Activated CD8-positive, alpha-beta T cell treated with anti-CD3 and anti-CD28 coated beads for 36 hours (primary cell): ENCODE measurements at places on chromosomes 6 and 20.

GRCh38 chr20:45344168-45344860, 3.9 kb downstream of the SDC4 start:
- peak; percentile 30 for DNase-seq

DNA sequence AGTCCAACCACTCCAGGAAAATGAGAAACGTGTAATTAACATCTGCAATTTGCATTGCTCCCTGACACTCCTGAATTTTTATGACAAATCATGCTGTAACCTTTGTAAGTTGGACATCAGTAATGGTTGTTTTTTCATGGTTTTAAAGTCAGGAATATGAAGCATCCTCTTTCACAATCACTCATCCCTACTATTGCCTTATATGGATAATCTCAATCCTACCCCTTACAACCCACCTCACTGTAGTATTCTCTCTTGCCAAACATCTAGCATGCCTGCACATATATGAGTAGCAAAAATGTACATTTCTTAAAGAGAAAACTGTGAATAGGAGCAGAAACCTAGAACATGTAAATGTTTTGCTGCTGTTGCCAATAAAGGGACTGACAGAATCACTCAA, 729.5 kb downstream of the KIF16B start:
- DNase-seq = no peak

GRCh38 chr20:62119591-62120364, 2.5 kb upstream of the LSM14B start:
- no peak for DNase-seq

DNA sequence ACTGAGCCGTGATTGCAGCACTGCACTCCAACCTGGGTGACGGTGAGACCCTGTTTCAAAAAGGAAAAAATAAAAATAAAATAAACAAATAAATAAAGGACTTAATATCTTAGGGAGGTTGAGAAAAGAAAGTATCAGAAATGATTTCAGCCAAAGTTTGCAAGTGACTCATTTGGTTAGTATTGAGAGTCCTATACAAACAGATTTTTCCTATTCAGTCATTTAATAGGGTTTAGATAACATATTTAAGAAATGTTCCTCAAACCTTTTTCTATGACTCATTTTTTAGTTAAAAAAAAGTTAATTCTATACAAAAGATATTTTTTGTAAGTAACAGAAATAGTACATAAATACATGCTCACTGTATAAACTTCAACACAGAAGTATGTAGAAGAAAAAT, 235.1 kb downstream of the GJA1 start:
- DNase-seq = no peak

- no peak for DNase-seq
Observed at GRCh38 chr6:11387707-11388430, 149.7 kb upstream of the TMEM170B start.

- peak; percentile 85 for DNase-seq
Observed at GRCh38 chr20:62143081-62143956, at the start of the genes PSMA7 and SS18L1. PSMA7 (minus strand) TSS chr20:62143394; CDS start chr20:62143303, 91 bp downstream. SS18L1 (plus strand) TSS chr20:62143769; CDS start chr20:62143821, 52 bp downstream.

GRCh38 chr20:60869087-60869486, 383.0 kb upstream of the CDH4 start:
- no peak for DNase-seq

GRCh38 chr6:74018825-74019224, 322.8 kb downstream of the CD109 start:
- DNase-seq = no peak

DNA sequence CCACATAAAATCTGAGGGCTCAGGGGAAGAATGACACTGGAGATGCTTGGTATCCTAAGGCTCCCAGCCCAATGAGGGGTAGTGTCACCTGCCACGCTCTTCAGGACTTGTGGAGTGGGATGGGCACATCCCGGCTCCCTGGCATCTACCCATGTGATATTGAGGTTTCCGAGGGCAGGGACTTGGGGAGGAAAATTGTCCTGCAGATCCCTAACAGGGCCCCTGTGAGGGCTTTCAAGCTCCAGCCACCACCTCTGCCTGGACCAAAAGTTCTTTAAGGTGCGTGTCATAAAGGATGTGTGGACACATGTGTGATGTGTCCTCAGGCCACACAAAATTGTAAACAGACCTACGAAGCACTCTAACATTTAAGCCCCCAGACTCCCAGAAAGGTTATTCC, 2.5 kb downstream of the SCML4 start:
- DNase-seq = no peak

- DNase-seq = peak; percentile 85
Observed at GRCh38 chr20:51400051-51400926, 142.2 kb downstream of the NFATC2 start.

DNA sequence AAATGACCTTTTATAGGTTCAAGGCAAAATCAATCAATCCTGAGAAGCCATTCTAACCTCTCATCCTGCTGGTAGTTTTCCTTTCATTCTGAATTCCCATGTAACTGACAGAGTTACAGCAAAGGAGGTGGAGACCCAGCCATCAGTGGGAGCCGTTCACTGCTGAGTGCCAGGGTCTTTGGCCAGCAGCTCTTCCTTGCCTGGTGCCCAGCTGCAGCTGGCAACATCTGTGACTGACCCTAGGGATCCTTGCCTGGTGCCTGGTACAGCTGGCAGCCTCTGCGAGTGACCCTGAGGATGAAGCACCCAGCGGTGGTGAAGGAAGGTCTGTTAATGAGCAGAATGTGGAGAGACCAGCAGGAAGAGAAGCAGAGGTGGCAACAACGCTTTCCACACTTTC, 314.6 kb downstream of the THBS2 start:
- no peak for DNase-seq

DNA sequence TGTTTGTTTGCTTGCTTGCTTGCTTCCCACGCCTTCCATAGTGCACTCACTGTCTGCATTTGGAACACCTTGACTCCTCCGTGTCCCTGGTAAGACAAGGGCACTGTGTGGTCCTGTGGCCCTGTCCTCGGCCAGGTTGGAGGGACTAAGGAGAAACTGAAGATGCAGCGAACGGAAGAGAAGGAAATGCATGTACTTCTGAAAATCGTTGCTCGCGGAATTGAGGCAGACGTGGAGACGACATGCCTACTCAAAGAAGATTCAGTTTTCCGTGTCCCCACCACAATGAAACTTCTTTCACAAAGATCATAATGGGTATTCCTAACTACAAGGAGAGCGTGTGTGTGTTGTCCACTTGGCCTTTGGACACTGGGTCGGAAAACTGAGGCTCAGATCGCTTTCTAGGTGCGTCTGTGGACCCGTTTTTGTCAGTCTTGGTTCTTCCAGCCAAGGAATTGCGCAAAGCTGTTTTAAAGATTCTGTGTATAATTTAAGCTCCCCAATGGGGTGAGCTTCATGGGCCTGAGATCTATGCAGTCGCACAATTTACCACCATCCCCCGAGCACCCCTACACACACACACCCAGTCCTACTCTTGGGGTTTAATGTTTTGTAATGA, 120.4 kb upstream of the ZNF184 start:
- DNase-seq = no peak

DNA sequence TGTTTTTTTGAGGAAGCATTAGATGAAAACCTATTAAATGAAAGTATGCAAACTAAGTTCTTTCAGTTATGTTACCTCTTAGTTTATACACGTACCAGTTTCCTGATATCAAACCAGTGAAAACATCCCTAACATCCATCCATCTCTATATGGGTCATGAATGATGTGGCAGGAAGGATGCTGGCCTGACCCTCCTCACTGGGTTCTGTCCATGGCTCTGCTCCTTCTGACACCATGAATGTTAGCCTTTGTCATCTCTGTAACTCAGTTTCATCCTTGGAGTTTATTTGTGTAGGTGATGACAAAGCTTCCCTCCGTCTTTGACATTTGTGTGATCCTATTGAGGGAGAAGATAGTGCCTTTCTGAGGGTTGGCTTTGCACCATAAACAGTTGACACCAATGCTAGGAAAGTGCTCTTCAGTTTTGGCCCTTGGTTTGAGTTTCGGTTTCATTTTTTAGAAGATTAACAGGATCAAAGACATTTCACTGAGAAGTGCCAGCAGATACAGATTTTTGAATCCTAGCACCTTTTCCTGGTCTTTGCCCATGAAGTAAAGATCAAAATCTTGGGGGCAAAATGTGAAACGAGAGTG, 72.0 kb upstream of the SCGN start:
- no peak for DNase-seq

GRCh38 chr20:41570557-41570956, 47.6 kb downstream of the CHD6 start:
- DNase-seq = no peak

DNA sequence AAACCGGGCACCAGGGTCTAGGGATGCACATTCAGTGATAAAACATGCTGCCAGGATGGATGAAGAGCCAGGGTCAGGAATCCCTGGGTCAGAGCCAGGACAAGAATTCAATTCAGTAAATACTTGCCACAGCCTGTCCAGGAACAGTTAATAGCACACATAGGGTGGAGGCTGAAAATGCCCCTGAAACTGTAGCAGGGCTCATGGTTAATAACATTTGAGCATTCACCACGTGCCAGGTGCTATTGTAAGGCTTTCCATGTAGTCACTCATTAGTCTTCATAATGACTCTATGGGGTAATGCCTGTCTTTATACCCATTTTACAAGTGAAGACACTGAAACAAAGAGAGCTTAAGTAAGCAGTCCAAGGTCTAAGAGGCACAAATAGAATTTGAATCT, 296.3 kb downstream of the LRFN2 start:
- no peak for DNase-seq

GRCh38 chr6:25652007-25652515, at the start of gene SCGN:
SCGN (plus strand) TSS chr6:25652215; CDS start chr6:25652404, 189 bp downstream.
- DNase-seq = peak; percentile 66

GRCh38 chr20:41692479-41693135, 74.4 kb upstream of the CHD6 start:
- DNase-seq = peak; percentile 87

GRCh38 chr20:12067686-12068085, 150.0 kb downstream of the BTBD3 start:
- DNase-seq = no peak

GRCh38 chr6:159233365-159234101, 64.3 kb downstream of the FNDC1 start:
- DNase-seq = no peak

- no peak for DNase-seq
Observed at GRCh38 chr20:9177278-9177677, 108.4 kb downstream of the PLCB4 start.

DNA sequence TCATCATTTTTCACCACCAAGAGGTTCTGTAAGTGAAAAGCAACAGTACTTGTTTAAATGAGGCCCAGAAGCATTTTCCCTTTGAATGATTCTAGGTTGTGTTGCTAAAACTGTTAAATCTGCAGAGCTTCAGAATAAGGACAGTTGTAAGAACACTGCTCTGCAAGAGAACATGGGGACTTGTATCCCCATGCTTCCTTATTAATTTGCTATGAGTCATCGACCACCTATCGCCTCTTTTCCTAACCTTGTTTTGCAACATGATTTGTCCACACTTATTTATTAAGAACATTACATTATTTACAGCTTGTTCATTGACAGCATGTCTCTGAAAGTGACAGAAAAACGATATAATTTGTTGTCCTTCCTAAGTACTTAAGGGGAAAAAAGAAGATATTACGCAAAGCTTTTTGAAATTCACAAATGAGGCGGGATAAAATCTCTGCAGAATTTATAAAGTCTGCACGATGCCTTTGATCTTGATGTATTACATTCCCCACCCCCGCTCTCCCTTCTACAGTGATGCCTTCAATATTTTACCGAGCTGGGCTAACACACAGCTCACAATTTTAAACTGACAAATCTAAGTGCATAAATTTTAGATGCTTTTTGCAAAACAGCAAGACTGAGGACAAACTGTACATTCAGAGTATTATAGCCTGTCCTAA, 220.0 kb upstream of the SPTLC3 start:
- DNase-seq = no peak

- DNase-seq = peak; percentile 92
Observed at GRCh38 chr20:51531141-51531710, 11.3 kb downstream of the NFATC2 start.

GRCh38 chr6:138089325-138089724, 17.9 kb downstream of the PERP start:
- DNase-seq = no peak

- no peak for DNase-seq
Observed at GRCh38 chr20:40305303-40305702, 383.7 kb downstream of the MAFB start.

- peak; percentile 56 for DNase-seq
Observed at GRCh38 chr6:26250698-26251044, 114.3 kb upstream of the BTN3A2 start.

DNA sequence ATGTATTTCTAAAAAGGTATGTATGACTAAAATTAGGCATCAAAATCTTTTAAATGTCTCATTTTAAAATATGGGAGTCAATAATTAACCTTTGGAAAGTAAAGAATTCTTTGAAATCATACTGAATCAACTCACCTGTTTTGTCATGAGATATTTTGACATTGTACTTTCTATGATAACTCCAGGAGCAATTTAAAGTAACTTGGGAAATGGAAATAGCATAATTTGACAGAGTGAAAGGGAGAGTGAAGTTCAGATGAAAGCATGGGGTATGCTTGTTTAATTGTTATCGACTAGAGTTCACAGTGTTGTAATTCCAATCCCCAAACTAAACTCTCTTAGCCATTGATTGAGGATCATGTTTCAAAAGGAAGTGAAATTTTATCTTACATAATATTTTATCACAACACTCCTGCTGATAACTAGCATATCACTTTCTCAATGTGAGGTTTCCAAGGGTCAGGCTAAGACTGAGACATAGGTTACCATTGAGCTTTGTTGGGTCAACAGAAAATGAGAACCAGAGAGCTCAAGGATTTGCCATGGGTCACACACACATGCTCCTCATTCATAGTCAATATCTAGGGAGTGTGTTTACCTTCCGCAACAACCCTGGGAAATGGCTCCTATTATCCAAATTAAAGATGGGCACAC, 2.3 kb downstream of the GSTA1 start:
- no peak for DNase-seq

- no peak for DNase-seq
Observed at GRCh38 chr6:25397406-25397805, 118.2 kb downstream of the CARMIL1 start.

DNA sequence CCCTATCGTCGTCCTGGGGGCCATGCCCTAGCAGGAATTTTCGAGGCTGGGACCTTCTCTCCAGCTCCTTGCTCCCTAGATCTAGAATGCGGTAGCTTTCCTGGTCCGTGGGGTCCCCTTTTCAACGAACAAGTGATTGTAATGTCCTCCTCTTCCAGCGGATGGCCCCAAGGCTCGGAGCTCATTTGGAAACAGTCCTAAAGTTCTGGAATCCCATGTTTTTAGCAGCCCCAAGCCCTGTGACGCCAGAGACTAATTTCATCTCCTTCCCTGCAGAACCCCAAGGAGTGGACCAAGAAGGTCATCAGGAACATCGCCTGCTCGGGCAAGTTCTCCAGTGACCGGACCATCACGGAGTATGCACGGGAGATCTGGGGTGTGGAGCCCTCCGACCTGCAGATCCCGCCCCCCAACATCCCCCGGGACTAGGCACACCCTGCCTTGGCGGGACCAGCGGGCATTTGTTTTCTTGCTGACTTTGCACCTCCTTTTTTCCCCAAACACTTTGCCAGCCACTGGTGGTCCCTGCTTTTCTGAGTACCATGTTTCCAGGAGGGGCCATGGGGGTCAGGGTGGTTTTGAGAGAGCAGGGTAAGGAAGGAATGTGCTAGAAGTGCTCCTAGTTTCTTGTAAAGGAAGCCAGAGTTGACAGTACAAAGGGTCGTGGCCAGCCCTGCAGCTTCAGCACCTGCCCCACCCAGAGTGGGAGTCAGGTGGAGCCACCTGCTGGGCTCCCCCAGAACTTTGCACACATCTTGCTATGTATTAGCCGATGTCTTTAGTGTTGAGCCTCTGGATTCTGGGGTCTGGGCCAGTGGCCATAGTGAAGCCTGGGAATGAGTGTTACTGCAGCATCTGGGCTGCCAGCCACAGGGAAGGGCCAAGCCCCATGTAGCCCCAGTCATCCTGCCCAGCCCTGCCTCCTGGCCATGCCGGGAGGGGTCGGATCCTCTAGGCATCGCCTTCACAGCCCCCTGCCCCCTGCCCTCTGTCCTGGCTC, 48.5 kb downstream of the PYGB start:
- DNase-seq = peak; percentile 51

- no peak for DNase-seq
Observed at GRCh38 chr6:93916716-93917115, 497.4 kb upstream of the EPHA7 start.
